Dorsolateral prefrontal cortex (tissue), 122 donors: ENCODE measurements at places on chromosomes 1 and 21.
A peak's percentile ranks its signal among the peaks of the same experiment; 100 is the strongest.

- no peak for DNase-seq
Measured at GRCh38 chr1:201284636-201285035, 1.3 kb downstream of the PKP1 start.

DNA sequence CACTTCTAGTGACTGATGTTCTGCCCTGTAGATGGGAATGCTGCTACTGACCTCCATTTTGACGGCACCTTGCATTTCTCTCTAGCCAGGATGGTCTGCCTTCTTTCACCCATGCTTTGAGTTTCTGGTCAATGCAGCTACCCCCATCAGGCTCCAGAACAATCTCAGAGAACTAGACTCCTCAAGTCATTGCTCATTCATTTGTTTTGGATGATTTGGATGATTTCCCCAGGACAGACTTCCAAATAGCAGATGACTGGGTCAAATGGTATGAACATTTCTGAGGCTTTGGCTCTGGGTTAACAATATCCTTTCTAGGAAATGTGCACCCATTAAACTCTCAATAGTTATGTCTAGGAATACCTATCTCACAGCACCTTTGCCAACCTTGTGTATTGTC, 63.9 kb downstream of the CSMD2 start:
- no peak for DNase-seq

DNA sequence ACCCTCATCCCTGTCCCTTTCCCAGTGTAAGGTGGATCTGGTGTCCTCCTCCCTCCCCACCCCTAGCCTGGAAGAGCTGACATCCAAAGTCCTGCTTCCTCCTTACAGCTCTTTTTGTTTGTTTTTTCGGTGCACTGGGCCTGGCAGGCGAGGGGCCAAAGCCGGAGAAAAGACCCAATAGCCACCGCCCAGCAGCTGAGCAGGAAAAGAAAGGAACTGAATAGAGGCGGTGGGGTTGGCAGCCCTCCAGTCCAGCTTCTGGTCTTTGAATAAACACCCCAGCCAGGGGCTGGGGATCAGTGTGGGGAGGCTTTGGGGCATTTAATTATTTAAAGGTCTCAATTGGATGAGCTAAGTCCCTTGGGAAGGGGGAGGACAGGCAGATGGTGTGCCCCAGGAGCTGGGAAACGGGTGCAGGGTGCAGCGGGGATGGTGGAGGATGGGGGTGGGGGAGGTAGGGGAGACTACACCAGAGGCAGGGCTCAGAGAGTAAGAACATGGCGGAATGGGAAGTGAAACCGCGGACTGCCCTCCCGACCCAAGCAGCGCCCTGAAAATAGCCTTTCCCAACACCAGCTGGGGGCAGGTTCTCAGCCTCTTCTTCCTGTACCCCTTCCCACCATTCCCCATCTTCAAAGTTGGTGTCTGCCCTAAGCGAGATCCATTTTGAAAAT, 20.2 kb downstream of the BTG2 start:
- DNase-seq, result peak; percentile 50

DNA sequence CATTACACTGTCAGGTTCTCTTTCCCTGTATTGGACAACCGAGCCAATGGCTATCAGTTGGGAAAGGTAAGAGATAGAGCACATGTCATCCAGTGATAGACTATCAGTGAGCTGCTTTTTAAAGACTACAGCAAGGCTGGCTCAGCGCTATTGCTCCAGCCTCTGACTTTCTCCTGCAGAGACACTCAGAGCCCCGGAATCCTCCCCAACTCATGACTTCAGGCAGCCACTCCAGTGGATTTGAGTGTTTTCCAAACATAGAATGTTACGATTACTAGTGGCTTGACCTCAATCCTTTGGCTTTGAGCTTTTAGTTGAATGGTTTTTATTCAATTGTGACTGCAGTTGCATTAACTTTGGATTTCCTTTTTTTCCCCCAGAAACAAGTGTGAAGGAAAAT, 331.9 kb downstream of the DISC1 start:
- DNase-seq, result no peak

DNA sequence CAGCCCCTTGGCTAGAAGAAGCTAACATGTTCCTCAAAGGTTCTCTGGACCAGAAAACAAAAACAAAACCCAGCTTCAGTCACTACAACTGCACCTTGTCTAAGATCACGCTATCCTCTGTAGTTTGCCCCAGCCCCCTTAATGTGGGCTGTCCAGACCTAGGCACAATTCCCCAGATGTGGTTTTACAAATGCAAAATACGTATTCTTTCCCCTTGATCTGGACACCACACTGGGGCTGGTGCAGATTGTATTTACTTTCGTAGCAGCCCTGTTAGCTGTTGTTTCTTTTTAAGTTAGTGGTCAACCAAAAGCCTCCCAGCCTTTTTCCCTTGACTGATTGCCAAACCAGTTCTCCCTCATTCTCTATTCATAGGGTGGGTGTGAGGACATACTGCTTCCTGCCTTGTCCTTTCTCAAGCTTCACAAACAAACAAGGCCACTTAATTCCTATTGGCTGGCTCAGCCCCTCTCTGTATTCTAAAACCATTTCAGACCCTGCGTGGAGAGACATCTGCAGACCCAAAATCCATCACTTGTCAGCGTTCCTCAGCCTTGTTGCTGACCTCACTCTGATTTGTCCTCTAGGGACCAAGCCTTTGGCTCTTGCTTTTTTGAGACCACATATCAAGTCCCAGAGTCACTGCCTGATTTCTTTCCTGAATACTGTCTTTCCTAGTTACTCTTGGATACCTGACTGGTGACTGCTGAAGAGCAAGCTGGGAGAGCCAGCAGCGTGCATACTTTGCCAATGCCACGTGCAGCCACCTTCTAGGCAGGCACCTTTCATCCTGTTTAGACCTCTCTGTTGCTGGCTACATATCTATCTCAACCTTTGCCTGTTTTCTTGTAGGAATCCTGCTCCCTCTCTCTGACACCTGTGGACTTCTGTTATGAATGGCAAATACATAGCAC, 96.4 kb upstream of the RAB3GAP2 start:
- DNase-seq, result no peak

DNA sequence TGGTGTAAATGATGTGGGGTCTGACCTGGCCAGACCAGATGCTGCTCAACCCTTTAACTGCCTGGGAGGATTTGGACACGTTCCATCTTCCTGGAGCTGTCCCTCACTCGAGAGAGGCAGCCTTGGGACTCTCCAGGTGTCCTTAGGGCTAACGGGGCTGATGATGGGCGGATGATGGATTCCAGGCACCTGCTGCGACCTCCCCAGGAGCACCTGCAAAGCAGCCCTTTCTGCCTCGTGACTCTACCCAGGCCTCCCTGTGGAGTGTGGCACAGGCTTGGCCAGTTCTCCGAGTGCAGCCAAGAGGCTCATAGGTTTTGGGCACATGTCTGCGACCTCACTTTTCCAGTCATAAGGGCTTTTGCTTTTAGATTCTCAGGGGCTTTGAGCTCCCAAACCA, 12.3 kb upstream of the TRIM17 start:
- DNase-seq, result no peak

DNA sequence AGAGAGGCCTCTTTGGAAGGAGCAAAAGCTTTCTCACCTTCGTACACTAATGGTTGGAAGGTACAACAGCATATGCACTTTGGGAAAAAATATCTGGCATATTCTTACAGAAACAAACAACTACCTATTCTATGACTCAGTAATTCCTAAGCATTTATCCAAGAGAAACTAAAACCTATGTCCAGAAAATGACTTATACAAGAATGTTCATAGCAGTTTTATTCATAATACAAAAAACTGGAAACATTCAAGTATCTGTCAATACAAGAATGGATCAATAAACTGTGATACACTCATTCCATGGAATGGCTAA, 8.2 kb downstream of the NBPF1 start:
- no peak for DNase-seq

DNA sequence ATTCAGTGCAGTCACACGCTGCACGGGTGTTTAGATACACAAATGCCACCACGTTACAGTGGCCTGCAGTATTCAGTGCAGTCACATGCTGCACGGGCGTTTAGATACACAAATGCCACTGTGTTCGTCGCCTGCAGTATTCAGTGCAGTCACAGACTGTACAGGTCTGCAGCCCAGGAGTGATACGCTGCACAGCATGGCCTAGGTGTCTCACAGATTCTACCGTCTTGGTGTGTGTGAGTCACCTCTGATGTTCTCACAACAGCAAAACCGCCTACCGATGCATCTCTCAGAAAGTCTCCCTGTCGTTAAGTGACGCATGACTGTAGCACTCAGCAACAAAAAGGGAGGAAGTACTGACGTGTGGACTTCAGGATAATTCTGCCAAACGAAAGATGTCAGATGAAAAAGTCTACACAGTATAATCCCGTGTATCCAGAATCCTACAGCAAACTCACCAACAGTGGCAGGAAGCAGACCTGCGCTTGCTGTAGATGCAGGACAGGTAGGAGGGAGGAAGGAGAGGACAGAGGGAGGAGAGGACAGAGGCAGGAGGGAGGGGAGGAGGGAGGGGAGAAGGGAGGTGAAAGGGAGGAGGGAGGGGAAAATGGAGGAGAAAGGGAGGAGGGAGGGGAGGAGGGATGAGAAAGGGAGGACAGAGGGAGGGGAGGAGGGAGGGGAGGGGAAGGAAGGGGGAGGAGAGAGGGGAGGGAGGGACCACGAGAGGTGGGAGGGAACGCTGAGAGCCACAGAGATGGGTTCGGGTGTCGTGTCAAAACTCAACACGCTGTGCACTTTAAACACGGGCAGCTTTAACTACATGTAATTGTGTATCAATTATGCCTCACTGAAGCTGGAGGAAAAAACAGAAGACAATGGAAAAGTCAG, 36.3 kb upstream of the PCBP3 start:
- DNase-seq, result no peak

GRCh38 chr1:235898126-235898525, 31.4 kb upstream of the LYST start:
- DNase-seq, result no peak

GRCh38 chr1:111505641-111506119, 2.2 kb upstream of the ADORA3 start:
- no peak for DNase-seq
